ENCODE measurements at places on chromosomes 12 and 14.

- no peak for DNase-seq
Measured at GRCh38 chr14:54026671-54027070, 70.0 kb upstream of the BMP4 start.

DNA sequence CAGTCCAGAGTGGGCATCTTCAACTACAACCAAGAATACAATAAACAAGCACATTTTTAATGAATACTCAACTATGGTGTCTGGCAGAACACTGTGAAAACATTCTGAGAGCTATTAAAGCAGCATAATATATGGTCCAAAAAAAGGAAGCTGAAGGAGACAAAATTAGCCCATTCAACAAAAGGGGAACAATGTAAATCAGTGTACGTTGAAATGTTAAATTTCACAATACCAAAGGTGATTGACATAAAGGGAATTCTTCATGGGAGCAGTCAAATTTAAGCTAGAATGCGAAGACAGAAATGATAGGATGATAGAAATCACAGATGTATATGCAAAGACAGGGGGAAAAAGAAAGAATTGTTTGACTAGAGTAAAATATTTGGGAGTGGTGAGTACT, 41.3 kb upstream of the SYCP3 start:
- no peak for DNase-seq

GRCh38 chr12:114917307-114917706, 233.3 kb upstream of the TBX3 start:
- DNase-seq = no peak

- DNase-seq = no peak
Measured at GRCh38 chr12:94240171-94240570, 91.8 kb downstream of the PLXNC1 start.

DNA sequence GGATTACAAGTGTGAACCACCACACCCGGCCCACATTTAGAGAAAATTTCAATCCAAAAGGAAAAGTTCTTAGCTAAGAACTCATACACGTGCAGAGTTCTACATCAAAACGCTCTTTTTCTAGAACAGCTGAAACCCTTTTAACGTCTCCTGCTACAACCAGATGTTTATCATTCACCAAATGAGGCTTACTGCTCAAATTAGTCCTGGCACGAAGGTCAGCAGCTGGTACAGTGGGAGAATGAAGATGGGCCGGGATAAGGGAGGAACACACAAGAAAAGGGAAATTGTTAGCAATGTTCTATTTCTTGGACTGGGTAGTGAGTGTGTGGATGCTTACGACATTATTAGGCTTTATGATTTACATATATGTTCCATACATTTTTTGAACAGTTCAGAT, 37.2 kb downstream of the PRKAB1 start:
- DNase-seq = no peak

- DNase-seq = no peak
Measured at GRCh38 chr12:56234746-56235436, 5.0 kb downstream of the SLC39A5 start.

GRCh38 chr12:21566907-21567394, 37.7 kb downstream of the GYS2 start:
- DNase-seq = no peak

GRCh38 chr12:46562625-46563225, 190.2 kb upstream of the SLC38A2 start:
- no peak for DNase-seq

DNA sequence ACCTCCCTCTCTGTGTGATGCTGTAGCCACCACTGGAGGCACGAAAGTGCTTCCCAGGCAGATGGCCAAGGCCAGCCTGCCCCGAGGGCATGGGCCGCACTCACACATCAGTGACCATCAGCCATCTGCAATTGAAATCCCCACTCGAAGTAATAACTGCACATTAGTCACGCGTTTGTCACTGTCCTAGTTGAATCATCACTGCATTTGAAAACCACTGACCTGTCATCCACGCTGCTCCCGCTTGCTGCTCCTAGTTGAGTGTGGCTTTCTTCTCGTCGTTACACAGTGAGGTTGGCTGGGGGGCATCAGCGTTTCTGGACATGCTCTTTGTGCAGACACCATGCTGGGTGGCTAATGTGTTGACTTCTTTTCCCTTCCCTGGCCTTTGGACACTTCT, 176.1 kb downstream of the ADGRD1 start:
- peak; percentile 70 for DNase-seq

- no peak for DNase-seq
Measured at GRCh38 chr14:61264010-61264571, 17.0 kb downstream of the TMEM30B start.

DNA sequence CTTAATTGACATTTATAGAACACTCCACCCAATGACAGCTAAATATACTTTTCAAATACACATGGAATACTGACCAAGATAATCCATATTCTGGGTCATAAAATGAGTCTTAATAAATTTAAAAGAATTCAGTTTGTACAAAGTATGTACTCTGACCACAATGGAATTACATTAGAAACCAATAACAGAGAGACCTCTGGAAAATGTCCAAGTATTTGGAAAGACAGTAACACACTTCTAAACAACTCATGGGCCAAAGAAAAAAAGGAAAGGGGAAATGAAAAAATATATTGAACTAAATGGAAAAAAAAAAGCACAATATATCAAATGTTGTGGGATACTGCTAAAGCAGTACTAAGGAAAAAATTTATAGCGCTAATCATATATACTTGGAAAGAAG, 52.0 kb downstream of the CRACR2A start:
- no peak for DNase-seq

DNA sequence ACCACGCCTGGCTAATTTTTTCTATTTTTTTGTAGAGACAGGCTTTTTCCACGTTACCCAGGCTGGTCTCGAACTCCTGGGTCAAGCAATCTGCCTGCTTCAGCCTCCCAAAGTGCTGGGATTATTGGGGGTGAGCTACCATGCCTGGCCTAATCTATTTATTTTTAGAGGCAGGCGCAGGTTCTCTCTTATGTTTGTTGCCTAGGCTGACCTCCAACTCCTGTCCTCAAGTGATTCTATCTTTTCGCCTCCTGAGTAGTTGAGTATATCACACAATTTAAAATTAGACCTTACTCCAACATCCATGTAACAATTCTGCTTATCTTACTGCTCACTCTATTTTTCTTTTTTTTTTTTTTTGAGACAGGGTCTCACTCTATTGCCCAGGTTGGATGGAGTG, 6.8 kb upstream of the ACRBP start:
- no peak for DNase-seq

DNA sequence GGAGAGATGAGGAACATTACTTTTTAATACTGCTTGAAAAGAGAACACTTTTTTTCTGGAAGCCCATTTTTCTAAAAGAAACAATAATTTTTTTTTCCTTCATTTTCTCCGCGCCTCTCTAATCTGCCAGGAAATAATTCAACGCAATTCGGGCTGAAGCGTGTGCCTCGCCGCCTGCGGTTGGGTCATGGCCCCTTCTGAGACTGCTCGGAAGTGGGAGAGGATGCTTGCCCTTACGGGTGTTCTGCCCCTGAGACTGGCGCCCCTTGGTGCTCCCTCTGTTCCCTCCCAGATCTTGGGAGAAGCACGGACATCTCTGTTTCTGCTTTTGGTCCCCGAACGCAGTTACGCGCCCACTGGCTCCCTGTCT, 332 bp upstream of the TBC1D30 start:
- no peak for DNase-seq

DNA sequence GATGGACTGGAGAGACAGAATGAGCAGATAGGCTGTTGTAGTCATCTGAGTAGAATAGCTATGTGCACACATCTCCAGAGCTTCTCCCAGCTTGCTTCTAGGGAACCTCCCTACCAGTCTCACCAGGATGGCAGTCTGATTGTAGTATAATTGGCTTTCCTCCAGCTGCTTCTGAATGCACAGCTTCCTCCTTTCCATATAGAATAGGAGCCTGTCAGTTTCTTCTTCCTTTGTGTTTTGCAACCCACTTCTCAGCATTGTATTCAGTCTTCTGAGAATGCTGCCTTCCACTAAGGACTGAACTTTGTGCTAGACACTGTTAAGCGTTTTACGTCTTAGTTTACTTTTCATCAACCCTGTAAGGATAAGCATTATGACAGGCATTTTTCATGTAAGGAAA, 2.2 kb upstream of the CSAD start:
- DNase-seq = no peak

GRCh38 chr12:116595186-116595585, 36.0 kb downstream of the MAP1LC3B2 start:
- DNase-seq = no peak

GRCh38 chr12:49059045-49059298, 1.6 kb downstream of the KMT2D start:
- DNase-seq = no peak

DNA sequence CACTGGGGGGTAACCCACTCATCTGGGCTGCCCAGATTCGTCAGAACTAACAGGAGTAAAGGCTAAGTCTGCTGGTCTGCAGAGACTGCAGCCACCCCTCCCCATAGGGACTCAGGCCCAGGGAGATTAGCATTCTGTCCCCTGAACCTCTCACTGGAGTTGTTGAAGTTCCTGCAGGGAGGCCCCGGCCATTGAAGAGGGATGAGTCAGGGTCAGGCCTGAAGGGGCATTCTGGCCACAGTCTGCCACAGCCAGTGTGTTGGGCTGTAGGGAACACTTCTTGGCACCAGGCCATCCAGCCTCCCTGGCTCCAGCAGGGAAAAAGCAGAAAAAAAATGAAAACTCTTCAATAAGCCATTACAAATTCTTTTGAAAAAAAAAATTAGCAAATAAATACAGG, 35.3 kb downstream of the KLRK1 start:
- no peak for DNase-seq

- no peak for DNase-seq
Measured at GRCh38 chr12:21696625-21697024, 39.0 kb upstream of the LDHB start.

- DNase-seq = no peak
Measured at GRCh38 chr12:77816196-77816595, 14.5 kb upstream of the NAV3 start.

DNA sequence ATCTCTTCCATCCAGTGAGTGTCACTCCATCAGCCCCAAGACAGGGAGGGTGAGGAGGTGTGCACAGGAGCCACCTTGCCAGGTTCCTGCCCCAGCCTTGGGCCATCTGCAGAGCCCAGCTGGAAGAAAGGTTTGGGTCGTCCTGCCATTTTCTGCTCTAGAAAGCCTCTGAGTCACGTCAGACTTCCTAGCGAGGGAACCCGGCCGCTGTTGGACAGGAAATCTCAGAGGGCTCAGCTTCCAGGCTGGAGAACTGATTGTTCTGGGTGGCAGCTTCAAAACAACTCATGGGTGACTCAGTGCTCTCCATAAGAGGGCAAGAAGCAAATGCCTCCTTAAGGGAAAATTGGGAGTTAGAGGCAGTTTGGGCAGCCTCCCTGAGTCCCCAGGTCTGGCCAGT, 16.6 kb downstream of the HIP1R start:
- DNase-seq = no peak

DNA sequence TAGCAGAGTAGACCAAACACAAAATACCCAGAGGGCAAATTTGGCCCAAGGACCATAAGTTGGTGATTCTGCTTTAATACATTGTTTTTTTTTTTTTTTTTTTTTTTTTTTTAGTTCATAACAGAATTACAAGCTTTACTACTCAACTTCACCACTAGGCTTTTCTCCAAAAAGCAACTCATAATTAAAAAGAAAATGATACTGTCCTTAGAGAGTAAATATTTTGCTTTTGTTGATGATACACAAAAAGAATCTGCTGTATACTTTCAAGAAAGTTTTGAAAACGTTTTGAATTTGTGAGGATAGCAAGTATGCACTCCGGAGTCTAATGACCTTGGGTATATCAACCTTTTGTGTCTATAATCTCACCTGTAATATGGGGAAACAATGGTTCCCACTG, 68.9 kb upstream of the LMO3 start:
- no peak for DNase-seq

DNA sequence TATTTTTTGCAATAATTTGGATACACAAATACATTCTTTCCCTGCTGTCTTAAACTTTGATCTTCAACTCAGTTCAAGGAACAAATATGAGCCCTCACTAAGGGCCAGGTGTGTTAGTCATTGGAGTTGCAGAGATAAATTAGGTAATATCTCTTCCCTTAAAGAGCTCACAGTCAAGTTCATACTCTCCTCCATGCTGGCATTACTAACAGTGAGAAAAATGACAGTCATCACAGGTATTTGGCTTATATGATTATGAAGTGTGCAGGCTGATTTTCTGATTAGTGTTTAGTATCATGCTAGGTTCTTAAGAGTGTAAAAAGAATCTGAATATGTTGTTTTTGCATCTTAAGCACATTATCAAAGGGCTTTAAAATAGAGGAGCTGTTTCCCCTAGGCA, 594.7 kb downstream of the CCER1 start:
- DNase-seq = no peak
